ENCODE measurements at places on chromosomes 5 and 9.

DNA sequence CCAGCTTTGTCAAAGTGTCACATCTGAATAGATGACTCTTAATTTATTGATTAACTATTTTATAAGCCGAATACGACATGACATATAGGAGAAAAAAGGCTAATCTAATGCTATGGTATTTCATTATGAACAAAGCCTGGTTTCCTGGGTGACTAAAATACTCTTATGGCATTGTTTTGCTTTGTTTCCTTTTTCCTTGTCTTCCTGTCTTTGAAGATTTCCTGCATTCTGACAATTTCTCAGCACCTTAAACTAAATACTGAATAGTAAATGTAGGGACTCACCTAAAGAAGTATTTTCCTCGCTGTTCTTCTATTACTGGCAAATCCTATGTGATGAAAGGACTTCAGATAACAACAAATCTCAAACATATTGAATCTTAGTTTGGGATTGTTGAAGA lies 1284.5 kb downstream of the EFNA5 start:
- no peak for ATAC-seq

DNA sequence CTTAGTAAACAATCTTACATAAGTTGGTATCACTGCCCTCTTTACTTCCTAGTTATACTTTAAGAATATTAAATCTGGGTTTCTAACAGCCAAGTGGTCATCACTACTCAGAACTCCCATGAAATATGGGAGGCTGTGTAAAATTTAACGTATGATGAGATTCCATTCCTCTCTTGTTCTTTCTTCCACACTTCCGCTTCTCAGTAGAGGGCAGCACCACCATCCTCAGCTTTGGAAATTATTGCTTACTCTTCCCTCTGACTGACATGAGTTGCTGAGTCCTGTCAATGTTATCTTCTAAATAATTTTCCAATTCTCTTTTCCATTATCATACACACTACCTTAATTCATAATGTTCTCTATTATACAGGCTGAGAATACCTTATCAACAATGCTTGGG lies 194.0 kb downstream of the RFX3 start:
- ATAC-seq, result no peak

- peak; percentile 92 for ATAC-seq
Measured at GRCh38 chr5:168260353-168261226, 30.9 kb upstream of the WWC1 start.

DNA sequence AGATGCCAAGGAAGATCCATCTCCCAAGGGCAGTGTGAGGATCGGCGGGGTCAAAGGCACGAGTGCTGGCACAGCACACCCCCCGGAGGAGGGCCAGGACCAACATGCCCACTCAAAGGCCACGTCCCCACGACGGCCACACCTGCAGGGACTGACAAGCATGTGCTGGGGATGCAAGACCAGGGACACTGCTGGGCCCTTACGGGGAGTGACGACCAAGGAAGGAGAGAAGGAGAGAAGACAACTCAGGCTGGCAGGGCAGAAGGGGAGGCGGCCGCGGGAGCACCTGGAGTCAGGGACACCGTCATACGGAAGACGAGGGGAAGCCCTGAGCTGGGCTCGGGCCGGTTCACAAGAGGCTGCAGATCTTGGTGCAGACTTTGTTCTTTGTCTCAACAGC lies 10.4 kb downstream of the QSOX2 start:
- ATAC-seq, result no peak

DNA sequence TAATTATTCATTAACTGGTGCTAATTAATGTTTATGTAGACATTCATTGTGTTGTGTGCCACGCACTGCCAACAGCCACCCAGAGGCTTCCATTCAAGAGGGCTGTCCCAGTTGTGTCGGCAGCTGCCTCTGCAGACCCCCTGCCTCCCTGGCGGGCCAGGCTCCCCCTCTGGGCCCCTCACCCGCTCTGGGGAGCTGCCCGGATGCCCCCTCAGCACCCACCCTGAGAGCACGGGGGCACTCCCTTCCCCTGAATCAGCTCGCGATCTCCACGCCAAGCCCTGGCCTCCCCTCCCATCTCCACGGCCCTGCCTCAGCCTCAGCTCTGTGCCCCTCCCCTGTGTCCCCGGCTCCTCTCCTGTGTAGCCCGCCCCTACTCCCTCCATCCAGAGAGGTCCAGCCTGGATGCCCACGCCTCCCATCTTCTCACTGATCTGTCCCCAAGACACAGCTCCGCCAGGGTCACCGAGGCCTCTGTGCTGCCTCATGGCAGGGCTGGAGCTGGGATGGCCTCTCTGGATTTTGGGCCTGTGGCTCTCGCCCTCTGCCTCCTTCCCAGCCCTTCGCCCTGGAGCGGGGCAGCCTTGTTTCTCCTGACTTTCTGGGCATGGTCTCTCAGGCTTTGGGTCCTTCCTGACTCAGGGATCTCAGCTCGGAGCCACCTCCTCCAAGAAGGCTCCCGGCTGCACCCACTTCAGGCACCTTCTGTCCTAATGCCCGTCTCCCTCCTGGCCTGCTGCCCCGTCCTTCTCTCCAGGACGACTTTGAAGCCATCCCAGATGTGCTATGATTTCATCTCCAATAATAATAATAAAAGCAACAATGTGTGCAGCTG lies 16.0 kb upstream of the SLC9A3 start:
- no peak for ATAC-seq

DNA sequence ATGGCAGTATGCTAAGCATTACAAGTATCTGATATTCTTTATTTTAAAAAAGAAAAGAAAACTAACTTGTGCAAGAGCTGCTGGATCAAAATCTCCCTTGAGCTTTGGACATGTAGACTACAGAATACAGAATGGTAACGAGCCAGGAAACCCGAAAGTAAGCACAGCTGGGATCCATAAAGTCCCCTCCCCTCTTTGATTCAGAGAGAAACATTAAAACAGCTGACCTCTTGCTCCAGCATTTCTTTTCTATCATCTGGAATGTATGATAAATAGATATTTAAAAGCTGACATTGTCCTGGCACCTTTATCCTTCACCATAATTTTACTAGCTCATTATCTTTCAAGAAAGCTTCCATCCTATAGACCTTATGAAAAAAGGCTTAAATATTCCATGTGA lies 28.2 kb upstream of the LPAR1 start:
- ATAC-seq, result no peak

- peak; percentile 65 for ATAC-seq
Measured at GRCh38 chr5:61277190-61277589, 54.9 kb upstream of the ZSWIM6 start.

DNA sequence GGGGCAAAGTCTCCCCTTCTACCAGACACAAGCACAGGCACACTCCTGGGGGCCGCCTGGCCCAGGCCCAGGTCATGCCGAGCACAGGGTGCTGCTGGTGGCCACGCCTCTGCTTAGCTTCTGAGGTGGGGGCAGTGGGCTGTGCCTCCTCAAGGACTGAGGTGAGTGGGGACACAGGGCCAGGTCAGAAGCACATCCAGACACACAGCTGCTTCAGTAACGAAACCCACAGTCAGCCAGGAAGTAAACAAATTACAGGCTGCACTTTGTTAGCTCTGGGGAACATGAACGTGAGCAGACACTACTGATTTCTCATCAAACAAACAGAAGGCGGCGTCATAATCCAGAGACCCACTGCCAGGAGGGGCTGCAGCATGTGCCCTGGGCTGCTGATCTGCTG lies 192.4 kb downstream of the HSPA4 start:
- no peak for ATAC-seq

DNA sequence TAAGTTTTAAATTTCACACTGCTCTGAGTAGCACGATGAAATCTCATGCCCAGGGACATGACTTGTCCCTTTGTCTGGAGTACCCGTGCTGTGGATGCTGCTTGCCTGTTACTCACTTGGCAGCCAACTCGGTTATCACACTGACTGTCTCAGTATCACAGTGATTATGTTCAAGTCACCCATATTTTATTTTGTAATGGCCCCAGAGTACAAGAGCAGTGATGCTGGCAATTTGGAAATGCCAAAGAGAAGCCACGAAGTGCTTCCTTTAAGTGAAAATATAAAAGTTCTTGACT lies 22.8 kb upstream of the SCGB3A2 start:
- ATAC-seq, result no peak

DNA sequence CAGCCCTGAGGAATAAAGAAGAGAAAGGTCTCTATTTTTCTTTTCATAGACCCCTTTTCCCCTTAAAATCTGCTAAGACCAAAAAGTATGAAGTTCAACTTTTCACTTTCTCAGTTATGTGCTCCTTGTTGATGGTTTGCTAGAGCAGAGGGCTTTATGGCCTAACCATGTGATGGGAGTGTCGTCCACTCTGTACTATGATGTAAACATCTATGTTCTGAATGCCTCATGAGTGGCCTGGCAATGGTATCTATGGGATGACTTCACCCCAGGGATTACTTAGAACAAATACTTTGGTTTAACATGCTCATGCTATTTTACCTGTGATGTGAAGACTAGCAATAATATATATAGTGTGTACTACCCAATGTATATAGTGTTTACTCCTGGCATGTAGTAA lies 43.7 kb upstream of the MIER3 start:
- ATAC-seq, result no peak

DNA sequence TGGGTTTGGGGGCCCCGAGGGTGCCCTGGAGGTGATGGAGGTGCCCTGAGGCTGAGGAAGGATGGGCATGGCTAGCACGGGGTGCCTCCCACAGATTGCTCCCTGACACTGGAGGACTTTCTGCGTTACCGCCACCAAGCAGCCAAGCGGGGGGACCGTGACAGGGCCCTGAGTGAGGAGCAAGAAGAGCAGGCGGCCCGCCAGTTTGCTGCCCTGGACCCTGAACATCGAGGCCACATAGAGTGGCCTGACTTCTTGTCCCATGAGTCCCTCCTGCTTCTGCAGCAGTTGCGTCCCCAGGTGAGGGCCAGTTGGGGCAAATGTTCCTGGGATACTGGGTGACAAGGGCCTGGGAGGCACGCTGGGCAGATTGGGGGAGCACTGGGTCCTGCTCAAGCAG lies 13.1 kb upstream of the DNAJB5 start:
- ATAC-seq, result no peak

DNA sequence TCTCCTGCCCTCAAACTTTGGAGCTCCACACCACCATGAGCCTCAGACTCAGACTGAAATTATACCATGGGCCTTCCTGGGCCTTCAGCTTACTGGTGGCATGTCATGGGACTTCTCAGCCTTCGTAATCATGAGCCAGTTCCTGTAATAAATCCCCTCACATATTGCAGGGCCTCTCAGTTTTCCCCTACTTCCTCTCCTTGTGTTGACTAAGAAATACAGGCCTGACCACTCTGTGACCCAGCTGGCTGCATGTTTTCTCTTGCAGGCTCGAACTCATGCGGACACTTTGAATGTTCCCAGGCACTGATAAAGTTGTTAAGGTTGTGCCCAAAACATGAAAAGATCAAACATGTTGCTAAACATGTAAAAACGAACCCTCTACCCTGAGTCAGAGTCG lies 26.2 kb upstream of the SHC3 start:
- ATAC-seq, result no peak

- ATAC-seq, result no peak
Measured at GRCh38 chr5:119271758-119272730, 83.8 kb upstream of the TNFAIP8 start.

DNA sequence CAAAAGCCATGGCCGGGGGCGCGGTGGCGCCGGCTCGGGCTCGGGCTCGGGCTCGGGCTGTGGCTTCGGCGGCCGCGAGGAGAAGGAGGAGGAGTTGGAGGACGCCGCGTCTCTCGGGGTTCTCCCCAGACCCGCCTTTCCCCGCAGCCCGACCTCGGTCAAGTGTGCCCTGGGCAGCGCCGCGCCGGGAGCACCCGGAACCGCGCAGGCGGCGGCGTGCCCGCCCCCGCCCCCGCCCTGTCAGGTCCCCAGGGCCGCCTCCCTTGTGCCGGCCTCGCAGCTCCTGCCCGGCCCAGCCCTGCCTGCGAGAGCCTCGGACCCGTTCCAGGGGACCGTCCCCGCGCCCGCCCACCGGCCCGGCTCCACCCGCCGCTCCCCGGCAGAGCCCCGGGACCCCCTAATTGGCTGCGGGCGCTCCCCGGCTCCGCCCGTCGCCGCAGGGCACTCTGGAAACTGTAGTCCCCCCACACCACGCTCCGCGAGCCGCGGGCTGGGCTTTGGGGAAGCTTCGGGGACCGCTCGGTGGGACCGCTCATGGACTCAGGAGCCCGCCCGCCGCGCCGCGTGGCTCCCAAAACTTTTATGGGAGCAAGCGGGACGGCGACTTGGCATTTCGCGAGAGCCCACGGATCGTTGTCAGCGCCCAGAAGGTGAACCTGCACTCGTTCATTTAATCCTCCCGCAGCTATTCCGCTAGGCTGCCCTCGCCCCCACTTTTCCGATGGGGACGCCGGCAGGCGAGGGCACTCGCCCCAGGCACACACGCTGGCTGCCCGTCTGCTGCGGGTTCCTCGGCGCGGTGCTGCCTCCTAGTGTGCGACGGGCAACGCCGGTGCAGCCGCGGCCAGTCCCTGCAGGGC lies at the start of gene STK10:
STK10 (minus strand) TSS at position 192 of the 860 bp plus-strand sequence; CDS start at position 10, 182 bp downstream.
- ATAC-seq, result peak; percentile 91

Measured in motor neuron (in vitro differentiated cells).